Left renal cortex interstitium (tissue), 4 donors: ENCODE measurements at places on chromosomes 5 and 9.

DNA sequence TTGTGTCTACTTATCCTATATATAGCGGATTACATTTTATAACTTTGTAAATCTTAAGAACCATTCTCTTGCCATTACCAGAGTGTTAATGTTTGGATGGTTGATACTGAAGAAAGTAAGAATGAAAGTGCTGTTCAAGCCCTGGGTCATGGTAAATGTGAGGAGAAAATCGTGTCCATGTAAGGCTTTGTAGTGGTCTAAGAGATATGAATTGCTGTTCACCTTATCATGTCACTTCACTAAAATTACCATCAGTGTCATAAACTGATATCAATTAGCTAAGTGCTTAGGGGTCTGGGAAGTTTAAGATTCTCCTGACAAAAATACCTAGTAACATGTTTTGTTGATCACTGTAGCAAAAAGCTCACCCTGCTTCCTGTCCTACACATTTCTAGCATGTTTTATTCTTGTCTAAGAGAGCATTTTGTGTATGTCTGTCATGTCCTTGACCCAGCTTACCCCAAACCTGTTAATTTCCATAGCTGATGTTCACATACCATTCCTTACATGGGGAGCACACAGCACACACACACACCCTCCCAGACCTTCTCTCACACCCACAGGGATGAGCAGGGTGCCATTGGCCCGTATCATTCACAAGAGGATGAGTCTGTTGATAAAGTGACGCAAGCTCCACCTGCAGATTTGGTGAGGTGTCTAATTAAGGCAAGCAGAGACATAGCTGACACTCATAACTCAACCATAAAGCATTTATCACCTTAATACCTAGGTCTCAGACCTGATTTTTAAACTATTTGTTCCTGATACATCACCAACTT lies 125.1 kb upstream of the PAM start:
- no peak for DNase-seq

DNA sequence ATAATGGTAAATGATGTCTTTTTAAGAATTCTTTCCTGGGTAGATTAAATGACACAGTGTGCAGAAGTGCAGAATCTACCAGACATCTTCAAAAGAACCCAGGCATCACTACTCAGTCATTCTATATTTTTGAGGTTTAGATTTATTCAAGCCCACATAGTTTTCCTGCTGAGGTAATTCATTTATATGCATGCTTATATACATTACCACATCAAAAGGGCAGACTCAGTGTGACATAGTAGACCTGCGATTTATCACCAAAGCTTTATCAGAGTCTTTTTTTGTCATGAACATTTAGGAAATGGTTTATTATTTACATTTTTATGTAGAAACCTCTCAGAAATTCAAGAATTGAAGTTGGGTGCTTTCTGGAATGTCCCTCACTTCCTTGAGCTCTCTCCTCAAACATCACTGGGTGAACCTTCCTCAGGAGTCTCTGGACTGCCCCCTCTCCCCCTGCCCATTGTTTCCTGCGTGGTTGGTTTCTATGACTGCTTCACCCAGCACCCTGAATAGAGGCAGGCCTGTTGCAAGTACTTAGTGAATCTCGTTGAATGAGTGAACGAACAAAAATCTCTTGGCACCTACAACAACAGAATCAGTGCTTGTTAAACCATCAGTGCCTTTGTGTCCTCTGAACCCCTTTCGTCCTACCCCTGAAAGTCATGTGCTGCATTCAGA lies 42.5 kb downstream of the ADAMTS16 start:
- no peak for DNase-seq

DNA sequence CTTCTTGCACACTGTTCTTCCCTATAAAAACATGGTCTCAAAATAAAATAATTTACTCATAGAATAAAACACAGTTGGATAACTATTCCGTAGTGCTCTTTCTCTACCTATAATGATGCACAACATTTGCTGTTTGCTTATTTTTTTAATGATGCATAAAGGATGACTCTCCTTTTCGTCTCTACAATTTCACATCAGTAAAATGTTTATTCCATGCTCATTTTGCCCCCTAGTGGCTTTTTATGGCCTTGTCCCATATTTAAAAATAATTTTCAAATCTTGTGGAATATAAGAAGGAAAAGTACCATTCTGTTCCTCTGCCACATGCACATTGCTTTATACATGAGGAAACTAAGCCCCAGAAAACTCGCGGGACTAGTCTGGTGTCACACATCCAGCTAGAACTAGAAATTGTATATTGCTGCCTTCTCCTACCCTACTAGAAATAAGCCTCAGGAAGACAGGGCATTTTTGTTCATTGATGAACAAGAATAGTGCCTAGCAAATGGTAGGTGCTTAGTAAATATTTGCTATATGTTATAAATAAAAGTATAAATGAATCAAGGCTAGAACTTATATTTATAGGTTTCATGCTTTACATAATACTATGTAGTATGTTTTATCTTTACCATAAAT lies 12.7 kb downstream of the KCTD16 start:
- no peak for DNase-seq

DNA sequence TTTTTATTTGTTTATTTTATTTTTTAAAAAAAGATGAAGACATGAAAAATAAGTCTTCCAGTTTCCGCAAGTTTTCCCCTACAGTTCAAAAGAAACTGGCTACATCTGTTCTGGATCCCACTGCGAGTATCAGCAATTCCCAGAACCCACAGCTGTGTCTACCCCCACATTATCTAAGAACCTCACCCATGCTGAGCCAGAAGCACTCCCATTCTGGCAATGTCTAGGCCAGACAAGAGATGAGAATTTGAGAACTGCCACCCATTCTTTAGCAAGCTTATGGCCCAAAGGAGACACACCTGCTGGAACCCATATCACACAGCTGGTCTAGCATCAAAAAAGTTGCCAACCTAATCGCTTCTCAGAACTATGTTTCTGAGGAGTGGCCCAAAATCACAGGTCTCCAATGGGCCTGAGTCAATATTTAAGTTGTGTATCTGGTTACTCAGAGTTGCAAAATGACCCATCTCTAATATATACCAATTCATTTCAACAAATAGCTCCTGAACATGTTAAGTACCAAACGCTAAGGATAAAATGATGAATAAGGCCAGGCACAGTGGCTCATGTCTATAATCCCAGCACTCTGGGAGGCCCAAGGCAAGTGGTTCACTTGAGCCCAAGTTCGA lies 27.1 kb downstream of the MTMR12 start:
- DNase-seq, result no peak

- DNase-seq, result no peak
Observed at GRCh38 chr9:75504721-75505120, 385.8 kb upstream of the PCSK5 start.

GRCh38 chr5:160089531-160089930 lies 29.7 kb downstream of the PWWP2A start:
- DNase-seq, result no peak

- no peak for DNase-seq
Observed at GRCh38 chr9:130937146-130938076, 1.6 kb downstream of the FIBCD1 start.

- no peak for DNase-seq
Observed at GRCh38 chr5:125815-126214, 33.8 kb downstream of the PLEKHG4B start.

DNA sequence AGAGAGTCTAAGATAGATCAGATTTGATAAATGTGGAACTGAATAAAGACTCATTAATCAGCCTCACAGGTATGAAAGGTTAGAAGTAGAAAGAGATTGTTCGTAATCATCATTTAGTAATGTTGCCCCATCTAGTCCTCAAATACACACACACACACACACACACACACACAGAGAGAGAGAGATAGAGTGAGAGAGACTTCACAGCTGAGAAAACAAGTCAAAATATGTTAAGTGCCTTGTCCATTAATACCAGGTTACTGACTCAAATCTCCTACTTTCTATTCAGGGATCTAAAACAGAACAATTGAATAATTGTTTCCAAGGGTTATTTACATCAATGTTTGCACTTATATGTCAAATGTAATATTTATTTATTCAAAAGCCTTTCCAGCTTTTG lies 284.6 kb downstream of the MRPS30 start:
- DNase-seq, result no peak

- no peak for DNase-seq
Observed at GRCh38 chr9:97969014-97969413, 14.1 kb upstream of the ANP32B start.

DNA sequence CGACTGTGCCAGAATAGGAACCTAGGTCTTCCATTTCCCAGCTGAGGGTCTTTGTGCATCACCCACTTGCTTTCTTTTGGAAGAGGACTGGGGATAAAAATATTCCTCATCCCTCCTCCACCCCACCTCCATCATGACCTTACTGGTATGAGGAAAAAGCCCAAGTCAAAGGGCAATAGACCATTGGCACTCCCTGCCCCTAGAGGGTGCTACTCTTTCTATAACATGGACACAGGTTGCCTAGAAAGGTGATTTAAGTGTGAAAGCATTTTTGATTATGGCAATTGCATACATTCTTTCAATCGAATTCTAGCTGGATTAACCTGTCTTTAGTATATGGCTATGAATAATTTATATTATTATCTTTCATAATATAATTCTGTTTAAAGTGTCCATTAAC lies 22.8 kb upstream of the ZNF618 start:
- no peak for DNase-seq
